ENCODE measurements at places on chromosomes 6 and 20.

DNA sequence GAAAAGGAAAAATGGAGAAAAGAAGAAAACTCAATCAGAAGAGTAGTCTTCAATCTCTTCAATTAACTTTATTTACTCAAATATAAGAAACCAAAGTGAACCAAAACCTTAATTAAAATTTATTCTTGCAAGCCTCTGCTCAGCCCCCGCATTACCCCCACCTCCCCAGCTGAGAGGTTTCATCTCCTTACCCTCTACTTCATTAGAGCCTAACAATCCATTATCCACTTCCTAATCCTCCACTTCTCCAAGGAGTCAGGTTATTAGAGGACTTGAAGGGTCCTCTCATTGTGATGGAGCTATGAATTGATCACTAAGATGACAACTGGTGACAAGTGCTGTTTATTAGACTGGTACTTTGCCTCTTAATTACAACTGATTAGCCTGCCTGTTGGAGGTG lies 956.5 kb downstream of the TFAP2A start:
- DNase-seq: no peak

GRCh38 chr20:41411391-41411847 lies 44.8 kb upstream of the EMILIN3 start:
- DNase-seq: peak; percentile 52

DNA sequence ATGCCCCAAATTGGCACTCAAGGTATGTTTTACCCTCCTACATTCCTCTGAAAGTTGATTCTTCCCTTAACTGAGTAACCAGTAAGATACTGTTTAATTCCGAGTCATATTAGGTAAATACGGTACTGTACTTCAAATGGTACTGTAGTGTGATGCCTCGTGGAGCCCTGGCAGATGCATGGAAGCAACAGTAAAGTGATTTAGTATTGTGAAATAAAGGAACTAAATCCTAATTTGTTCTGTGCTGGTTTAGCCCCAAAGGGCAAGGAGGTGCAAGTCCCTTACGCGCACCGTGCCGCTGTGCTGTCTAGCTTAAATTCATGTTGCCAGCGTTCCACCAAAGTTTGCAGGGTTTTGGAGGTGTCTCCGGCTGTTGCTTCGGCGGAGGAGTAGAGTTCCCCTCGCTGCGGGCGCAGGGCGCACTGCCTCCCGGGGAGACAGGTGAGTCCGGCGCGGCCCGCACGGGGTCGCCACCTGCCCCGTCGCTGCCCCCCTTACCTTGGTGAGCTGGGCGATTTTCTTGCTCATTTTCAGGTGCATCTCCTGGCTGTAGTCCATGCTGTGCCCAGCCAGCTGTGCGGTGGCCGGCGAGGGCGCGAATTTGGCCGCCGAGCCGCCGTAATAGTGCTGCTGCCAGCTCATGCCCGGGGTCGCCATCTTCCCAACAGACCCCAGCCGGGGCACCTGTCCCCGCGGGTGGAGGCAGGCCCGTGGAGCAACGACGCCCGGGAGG lies 655 bp downstream of the FAM184A start:
- peak; percentile 11 for DNase-seq

DNA sequence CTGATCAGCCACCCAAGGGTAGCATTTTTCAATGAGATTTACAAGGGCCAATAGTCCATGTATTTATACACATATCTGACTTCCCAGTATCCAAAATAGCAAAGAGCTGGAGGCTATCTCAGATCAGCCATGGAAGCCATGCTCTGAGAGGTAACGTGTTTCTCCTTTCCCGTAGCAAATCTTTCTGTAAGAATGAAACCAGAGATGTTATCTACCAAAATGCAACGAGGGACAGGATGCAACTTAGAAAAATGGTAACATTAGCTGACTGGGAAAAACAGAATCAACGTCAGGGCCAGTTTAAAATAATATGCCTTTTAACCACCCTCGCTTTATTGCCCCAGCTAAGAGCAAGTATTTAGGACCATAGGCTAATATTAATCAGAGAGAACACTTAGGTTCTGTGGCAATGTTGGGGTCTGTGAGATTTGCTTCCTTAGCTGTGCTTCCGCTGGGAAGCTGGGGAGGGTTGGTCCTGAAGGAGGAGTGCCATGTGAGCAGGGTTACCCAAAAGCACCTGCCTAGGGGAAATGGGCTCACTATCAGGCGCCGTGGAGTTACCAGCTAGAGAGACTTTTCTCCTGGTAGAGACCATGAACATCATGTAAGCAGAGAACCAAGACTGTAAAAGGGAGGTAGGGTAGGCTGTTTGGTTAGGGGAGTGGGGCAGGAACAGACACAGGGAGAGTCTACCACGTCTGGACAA lies 1.2 kb downstream of the ZNF831 start:
- DNase-seq: no peak

- no peak for DNase-seq
Measured at GRCh38 chr6:87919001-87919400, 128.6 kb upstream of the SPACA1 start.

- DNase-seq: no peak
Measured at GRCh38 chr6:89082486-89082891, 1.9 kb downstream of the PNRC1 start.

DNA sequence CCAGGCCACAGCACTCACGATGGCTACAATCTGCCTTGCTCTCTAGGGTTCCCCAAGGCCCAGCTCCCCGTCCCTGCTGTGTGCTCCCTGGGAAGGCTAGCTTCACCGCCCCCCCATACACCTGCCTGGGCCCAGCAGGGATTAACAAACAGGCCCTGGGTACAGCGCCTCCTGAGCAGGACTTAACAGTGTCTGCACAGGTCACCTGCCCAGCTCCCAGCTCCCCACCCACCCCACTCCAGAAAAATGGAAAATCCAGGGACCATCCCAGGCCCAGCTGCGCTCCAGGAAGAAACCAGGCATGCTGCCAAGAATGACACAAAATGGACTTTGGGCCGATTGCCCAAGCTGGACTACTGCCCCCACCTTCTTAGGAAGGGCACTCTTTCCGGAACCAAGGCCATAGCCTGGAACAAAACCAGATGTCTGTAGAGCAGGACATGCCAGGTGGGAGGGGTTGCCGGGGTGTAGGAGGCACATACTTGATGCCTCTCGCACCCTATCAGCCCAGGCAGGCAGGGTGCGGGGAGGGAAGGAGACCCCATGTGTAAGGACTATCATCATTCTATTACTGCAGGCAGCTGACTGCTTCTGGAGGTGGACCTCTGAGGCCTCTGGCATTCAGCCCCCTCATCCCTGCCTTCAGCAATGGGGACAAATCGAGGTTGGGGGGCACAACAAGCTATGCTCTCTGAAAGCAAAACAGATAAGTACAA lies 104.9 kb downstream of the SNX5 start:
- DNase-seq: no peak

DNA sequence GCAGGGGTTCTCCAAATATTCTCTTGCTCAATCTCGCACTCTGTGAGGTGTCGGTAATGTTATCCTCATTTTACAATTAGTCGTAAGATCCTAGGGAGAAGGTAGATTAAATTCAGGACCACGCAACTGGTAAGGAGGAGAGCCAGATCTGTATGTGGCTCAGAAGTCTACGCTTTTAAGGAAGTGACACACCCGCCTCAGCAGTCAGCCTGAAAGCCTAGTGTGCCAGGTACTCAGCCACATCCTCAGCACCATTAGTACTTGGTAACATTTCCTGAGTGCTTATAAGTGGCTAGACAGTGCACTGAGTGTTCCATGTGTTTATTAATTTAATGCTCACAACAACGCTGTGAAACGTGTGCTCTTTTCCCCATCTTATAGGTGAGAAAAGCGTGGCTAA lies 63.7 kb downstream of the DHX35 start:
- no peak for DNase-seq

DNA sequence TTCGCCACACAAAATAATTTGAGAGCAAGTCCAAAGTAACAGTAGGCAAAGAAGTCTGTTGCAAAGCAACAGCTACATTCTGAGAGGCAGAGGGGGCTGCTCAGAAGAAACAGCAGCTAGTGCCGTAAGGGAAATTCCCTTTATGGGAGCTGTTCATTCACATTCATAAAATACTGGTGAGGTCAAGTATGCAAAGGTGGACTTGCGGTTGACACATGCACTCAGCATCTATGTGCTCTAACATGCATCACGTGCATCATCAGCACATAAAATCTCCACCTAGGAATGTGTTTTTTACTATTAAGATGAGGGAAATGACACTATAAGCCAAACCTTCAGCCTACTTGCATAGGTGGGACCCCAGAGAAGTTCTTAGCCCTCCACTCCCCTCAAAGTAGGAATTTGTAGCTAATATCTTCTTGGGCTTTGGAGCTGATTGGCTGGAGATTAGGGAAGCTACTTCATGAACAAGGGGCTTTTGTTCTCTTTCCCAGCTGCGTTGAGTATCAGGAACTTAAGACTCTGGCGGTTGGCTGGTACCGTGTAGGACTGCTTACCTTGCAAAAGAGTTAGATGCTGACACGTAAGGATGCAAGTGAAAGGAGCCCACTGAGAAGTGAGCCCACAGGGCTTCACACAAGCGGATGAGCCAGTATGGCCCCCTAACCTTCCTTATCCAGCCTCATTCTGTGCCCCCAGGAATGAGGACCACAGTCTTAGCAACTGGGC lies 12.4 kb downstream of the CST3 start:
- DNase-seq: no peak

DNA sequence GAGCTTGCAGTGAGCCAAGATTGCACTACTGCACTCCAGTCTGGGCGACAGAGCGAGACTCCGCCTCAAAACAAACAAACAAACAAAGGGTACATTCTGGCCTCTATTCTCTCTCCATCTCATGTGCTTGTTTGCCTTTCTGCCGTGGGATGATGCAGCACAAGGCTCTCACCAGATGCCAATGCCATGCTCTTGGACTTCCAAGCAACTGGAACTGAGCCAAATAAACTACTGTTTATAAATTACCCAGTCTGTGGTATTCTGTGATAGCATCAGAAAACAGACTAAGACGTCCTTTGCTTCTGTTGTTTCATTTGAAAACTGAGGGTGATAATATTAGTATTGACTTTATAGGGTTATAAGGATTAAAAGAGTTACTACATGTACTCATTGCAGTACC lies 3.6 kb upstream of the BRD2 start:
- no peak for DNase-seq

DNA sequence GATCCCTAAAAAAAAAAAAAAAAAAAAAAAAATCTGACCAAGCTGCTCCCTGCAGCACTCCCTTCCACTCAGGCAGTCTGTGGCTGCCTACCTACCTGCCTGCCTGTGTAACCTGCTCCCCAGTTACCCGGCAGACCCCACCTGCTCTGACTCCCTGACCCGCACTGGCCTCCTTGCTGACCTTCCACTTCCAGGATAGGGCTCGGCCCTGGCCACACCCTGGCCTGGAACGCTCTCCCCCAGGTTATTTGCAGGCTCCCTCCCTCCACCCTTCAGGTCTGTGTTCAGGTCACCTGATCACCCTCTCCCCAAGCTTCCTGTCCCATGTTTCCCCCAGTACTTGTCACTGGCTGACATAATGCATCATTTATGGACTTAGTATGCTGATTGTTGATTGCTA lies 134.3 kb downstream of the SLC23A2 start:
- no peak for DNase-seq

- DNase-seq: no peak
Measured at GRCh38 chr6:135298455-135298854, 117.3 kb downstream of the MYB start.

GRCh38 chr6:133973109-133973971 lies 20.3 kb downstream of the TBPL1 start:
- DNase-seq: peak; percentile 87

GRCh38 chr6:146901940-146902816 lies 302.0 kb upstream of the STXBP5 start:
- DNase-seq: no peak

DNA sequence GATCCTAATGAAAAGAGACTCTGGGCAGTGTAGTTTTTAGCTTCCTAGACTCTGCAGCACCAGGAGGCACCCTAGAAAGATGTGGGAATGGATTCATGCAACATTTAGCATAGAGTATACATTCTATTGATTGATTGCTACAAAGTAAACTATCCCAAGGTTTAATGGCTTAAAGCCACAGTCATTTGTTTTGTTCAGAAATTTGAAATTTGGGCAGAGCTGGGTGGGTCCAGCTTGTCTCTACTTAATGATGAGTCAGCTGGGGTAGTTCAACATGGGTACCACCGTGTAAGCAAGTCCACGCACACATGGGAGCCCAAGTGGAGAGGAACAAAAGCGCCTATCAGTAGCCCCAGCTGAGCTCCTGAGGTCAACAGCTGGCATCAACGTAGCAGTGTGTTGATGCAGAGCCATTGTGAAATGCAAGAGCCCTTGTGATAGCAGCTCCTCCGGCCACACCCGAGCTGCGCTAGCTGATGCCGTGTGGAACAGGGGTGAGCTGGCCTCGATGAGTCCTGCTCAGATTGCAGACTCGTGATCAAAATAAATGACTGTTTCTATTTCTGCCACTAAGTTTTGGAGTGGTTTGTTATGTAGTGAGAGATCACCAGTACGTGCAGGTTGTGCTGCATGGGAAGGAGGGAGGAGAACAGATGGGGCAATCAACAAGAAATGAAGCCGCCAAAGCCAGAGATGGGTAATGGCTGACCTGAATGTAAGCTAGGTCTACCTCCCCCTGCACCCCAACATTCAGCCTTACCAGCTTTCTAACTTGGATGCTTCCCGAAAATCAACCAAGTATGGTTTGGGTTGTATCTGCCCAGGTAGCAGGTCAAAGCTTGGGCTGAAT lies 45.7 kb upstream of the TRAF3IP2 start:
- DNase-seq: no peak

- no peak for DNase-seq
Measured at GRCh38 chr6:44228836-44229235, 5.4 kb downstream of the SLC29A1 start.

DNA sequence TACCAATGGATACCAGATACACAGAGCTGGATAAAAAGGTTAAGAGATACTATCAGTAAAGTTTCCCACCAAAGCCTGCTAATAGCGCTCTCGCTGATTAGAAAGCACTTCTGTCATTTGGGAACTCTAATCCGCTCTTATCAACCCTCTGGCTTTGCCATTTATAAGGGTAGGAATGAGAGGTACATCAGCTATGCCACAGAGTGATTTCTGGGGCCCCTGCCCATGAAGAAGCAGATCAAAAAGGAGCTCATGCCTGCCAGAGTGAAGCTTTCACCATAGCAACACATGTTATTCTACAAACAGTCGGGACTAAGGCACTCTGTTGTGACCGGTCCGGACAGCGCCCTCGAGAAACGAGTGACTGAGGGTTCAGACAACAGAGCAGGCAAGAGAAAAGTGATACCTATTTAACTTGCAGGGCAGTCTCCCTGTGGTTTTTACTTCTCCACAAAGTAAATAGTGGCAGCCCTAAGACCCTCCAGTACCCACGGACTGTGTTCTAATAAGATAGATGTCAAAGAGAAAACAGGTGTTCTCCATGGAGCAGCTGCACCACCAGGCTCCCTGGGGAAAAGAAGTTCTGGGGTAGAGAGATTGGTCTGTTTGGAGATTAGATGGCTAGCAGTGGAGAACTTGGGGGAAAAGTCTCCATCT lies 5.6 kb downstream of the TRAM2 start:
- DNase-seq: no peak

GRCh38 chr20:14470977-14471661 lies 133.7 kb upstream of the FLRT3 start:
- DNase-seq: no peak

DNA sequence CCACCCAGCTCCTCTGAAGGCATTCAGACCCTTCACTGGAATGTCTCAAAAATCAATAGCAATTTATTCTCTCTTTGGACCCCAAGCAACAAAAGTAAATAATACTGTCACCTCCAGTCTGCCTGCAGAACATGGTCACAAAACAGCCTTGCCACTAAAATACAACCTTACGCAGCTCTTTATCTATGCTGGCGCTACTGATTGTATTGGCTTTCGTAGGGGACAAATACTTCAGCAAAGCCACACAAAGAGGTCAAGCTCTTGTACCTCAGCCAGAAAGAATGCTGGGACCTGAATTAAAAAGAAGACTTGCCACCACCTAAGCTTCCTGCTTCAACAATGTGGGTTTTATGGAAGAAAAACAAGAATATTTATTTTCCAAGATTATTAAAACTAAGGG lies 57.2 kb downstream of the PRKN start:
- DNase-seq: no peak

All from hippocampal formation (tissue), 2 donors.